ENCODE measurements at places on chromosomes 6 and 20.

GRCh38 chr20:3784216-3784853 lies 2.2 kb downstream of the CENPB start:
- no peak for DNase-seq

- peak; percentile 54 for DNase-seq
These were observed 82.3 kb upstream of the SLC24A3 start for GRCh38 chr20:19129976-19130612.

DNA sequence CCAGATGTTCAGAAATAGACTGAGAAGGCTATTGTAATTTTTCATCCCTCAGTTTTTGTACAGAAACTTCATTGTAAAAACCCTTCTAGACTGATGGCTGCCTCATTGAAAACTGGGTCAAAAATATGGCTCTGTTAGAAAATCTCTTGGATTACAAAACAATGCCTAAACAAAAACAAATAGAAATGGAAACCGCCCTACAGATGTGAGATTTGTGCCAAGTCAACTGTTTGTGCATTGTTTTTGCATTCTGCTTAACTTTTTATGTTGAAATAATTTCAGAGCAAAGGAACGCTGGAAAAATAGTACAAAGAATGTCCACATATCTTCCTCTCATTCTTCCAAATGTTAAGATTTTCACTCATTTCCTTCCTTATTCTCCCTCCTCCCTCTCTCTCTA lies 425.1 kb downstream of the FOXA2 start:
- no peak for DNase-seq

GRCh38 chr6:136235233-136235564 lies 14.9 kb downstream of the MTFR2 start:
- no peak for DNase-seq

- no peak for DNase-seq
These were observed 911.0 kb upstream of the CITED2 start for GRCh38 chr6:140285471-140285870.

DNA sequence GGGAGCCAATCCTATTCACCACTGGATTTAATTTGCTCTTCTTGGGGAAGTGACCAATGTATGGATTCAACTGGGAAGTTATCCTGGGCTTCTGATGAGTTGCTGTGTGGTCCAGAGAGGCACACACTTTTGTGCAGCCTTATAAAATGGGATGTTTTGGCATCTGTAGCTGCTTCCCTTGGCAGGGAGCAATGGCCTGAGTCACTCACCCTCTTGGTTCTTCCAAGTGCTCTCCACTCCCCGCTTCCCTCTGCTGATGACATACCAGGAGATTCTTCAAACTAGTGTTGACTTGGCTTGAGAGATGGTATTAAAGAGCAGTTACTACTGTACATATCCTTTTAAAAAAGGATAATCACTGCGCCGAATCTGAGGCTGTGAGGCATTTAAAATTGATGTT lies 105.8 kb downstream of the JARID2 start:
- DNase-seq: no peak

DNA sequence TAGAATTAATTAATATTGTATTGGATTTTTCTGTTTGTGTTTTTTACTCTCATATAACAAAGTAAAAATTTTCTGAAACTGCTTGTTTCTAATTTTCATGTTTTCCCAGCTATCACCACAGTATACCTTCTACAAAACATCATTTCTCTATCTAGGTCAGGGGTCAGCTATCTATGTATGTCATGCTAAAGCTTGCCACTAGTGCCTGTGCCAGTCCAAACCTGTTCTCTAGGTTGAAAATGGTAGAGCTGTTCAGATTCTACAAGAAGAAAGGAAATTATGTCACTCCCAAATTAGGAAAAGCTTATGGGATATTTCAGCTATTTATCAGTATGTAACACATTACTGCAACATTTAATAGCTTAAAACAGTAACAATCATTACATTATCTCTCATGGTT lies 5.8 kb upstream of the ME1 start:
- no peak for DNase-seq

- peak; percentile 50 for DNase-seq
These were observed 301.5 kb downstream of the BMP7 start for GRCh38 chr20:56964901-56965300.

DNA sequence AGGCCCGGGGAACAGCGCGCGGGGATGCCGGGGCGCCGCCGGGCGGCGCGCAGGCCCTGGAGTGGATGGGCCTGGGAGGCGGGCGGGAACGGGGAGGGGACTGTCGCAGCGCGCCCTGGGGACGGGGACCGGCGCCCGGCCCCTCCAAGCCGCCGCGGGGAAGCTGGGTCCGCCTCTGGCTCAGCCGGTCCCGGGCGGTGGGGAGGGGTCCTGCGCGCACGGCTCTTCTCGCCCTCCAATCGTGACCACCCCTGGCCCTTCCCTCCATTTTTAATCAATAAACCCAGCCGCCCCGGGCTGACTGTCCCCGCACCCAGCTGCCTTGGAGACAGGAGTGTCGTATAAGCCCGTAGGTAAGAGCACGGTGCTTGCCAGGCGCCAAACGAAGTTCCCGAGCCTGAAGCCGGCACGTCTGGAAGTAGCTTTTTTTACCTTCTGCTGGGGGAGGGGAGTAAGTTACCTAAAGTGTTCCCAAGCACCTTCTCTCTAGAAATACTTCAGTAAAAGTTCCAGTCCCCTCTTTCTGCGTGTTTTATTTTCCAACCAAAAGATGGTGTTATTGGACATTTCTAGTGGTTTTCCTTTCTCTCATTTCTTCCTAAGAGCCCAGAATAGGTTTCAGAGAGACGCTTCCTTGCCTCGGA lies 780 bp upstream of the TAF4 start:
- DNase-seq: peak; percentile 49

DNA sequence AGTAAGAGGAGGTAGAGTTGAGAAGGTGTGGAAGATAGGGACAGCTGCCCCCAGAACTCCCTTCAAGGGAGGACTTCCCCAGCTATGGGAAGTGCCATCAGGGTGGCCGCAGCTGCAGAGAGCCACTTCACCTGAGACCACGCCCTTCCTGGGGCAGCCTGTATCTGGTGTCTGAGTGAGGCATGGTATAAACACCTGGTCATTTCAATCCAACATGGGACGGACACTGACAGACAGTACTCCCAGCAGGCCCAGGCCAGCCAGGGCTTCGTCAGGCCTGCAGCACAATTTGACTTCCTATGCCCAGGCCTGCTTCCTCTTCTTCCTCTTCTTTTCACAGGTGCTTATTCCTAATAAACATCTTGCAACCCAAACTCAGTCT lies 4.5 kb downstream of the SOX12 start:
- peak; percentile 38 for DNase-seq

GRCh38 chr6:83303426-83303825 lies 110.3 kb downstream of the RWDD2A start:
- no peak for DNase-seq

DNA sequence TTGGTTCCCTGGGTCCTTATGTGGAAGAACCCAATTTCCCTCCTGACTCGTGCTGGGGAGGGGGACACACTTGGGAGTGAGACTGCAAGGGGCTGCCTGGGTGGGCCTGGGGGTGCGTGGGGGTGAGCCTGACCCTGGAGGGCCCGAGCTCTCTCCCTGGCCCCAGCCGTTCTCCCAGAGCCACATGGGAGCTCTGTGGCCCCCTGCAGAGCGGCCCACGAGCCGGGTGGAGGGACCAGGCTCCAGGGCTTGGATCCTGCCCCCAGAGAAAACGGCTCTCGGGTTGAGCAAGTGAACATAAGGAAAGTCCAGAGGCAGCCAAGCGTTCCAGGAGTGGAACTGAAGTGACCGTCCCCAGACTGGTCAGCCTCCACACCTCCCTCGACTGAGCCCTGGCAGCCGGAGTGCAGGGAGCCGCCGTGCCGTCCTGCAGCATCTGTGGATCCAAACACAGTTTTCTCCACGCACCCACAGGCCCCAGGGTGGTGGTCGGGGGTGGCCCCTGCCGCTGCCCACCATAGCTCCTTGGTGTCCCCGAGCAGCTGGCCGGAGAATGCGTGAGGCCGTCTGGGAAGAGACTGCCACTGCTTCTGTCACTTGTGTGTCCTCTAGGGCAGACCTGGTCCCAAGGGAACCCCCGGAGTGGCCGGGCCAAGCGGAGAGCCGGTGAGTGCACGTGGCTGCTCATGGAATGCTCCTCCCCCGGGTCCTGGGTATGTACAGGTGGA lies 10.6 kb downstream of the COL9A3 start:
- no peak for DNase-seq

DNA sequence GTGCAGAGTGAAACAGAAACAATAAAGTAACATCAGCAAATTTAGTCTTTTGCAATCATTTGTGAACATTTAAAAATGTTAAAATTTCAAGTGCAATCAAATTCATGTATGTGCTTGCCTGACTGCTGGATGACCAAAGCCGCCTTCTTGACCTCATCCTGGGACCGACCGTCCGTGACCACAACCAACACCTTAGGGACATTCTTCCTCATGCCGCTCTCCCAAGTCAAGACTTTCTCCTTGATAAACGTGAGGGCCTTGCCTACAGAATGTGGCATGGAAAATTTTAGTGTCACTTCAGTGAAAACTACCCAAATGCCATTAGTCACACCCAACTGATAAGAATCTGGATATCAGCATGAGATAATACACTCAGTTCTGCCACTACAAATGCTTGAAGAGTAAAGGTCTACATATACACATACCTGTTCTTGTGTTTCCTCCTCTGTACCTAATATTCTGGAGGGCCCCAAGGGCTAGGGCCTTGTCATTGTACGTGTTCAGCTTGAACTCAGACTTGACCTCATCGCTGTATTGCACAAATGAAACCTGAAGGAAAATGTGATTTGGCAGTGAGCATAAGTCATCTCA lies 86.8 kb downstream of the COL12A1 start:
- DNase-seq: no peak

- no peak for DNase-seq
These were observed 130.1 kb downstream of the PXDC1 start for GRCh38 chr6:3621411-3621810.

DNA sequence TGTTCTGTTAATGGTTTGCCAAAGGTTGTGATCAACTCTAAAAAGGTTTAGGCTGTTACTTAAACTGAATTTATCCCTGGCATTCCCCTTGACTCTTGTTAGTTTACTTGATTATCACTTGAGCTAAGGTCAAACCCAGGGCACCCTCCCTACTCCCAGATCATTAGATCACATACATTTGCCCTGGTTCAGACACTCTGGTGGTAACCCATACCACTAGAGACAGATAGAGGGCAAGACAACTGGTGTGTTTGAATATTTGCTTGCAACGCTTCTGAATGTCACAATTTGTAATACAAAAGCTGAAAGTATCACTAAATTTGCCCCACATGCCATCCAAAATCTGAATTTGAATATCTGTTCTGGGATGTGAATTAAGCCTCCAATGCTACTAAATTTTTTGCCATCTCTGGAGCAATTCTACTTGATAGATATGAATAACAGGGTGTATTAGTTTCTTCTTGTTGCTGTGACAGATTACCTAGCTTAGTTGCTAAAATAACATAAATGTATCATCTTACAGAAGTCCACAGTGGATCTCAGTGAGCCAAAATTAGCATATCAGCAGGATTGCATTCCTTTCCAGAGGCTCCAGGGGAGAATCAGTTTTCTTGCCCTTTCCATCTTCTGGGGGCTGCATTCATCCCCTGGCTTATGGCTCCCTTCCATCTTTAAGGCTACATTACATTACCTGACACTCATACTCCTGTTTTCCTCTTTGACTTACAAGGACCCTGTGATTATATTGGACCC lies 45.4 kb downstream of the FIG4 start:
- DNase-seq: no peak

- DNase-seq: no peak
These were observed 31.1 kb downstream of the PHACTR2 start for GRCh38 chr6:143708889-143709288.

GRCh38 chr6:134674562-134674961 lies 275.3 kb downstream of the ALDH8A1 start:
- DNase-seq: no peak

DNA sequence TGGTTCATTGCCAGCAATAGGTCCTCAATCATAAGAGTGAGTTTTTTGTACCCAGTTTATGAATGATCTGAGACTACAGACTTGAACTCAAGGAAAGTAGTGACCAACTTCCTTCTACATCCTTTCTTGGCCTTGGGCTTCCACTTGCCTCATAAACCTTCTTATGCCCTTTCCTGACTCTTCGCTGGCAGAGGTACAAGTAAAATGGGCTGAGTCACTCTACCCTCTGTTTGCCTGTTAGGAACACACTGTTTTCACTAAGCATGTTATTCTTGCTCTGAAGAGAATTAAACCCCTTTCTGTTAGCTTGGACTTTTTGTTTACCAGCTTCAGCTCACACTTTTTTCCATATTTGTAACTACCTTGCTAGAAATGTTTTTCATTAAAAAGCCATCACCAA lies 74.4 kb downstream of the PKHD1 start:
- DNase-seq: no peak

GRCh38 chr6:37082390-37083130 lies 77.1 kb downstream of the FGD2 start:
- DNase-seq: no peak

DNA sequence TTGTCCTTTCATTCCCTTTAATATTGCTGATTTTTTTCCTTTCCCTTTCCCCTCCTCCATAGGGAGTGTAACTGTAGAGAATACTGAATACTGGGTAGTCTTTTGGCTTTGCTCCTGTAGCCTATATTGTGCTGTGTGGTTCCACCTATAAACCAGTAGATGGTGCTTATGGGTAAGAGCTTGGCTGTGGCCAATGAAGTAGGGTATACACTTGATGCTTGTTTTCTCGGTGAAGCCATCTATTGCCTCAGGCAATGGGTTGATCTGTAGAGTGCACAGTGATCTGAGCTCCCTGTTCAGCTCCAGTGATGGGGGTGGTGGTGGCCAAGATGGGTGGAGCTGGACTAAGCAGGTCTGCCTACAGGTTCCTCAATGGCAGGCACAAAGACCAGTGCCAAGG lies 203.3 kb upstream of the IMPG1 start:
- DNase-seq: no peak

DNA sequence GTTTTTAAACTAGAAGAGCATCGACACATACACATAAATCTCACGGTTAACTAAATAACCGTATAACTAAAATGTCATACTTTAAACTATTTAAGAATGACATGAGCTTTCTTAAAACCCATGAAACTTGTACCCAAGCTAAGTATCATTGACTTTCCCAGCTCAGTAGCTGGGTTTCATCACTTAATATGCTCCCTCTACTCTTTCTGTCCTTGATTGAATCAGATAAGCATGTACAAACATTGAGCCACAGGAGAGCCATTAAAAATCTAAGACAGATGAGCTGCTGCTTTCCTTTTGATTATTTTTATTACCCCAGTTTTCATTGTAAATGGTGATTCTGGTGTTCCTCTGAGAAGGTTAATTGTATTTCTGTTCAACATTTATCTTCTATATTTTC lies 115.8 kb downstream of the FOXO3 start:
- DNase-seq: no peak

DNA sequence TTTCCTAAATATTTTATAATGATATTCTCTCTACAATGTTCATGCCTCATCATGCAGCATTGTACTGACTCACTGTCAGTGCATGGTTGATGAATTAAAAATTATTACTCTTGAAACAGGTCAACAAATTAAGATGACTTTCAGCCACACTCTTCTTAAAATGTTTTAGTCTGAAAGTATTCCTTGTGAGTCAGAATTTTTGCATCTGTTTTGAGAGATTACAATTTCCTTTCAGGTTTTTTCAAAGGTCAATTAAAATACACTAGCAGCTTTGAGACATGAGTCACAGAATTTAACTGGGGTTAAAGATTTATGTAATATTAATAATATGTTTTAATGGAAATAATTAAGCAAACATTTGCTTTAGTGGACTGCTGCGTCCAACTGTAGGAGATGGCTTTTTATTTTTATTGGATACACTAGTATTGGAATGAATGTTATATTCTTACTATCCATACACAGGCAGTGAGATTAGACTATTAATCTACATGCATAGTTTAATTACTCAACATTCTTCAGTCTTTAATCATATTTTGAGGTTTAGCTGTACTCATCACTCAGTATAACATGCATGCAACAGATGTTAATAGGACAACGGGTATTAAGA lies 9.7 kb downstream of the COL12A1 start:
- DNase-seq: no peak

GRCh38 chr20:16313917-16314316 lies 259.3 kb downstream of the KIF16B start:
- DNase-seq: no peak

All from NCI-H187 (cell line).